ENCODE measurements at places on chromosomes 11 and 22. TPM values are rescaled to one million over a fixed set of nuclear protein-coding genes. Genes with fewer than 3 reads are reported as not detected.

The C11orf86 gene
- 0.21 TPM for total RNA-seq

The SHISA8 gene
- 0.62 TPM for total RNA-seq

The PATE2 gene
- not detected for total RNA-seq

The DDT gene
- total RNA-seq, result 124 TPM

GRCh38 chr11:124898263-124898680 lies 607 bp upstream of the ROBO4 start:
- H3K4me1 ChIP-seq, result peaks cover 4% of the 10 kb centered on the region
- no peak for DNase-seq
- H3K27me3 ChIP-seq, result 0 out of 2 replicates have a peak, but pooled peaks cover 5% of the 10 kb centered on the region
- no peak overlapping the region for H3K27ac ChIP-seq
- H3K4me3 ChIP-seq, result no peak overlapping the region

- no peaks in the 10 kb centered on the region for H3K4me1 ChIP-seq
- no peak overlapping the region for H3K4me3 ChIP-seq
- DNase-seq, result no peak
- H3K27ac ChIP-seq, result no peak overlapping the region
- no peaks in the 10 kb centered on the region for H3K36me3 ChIP-seq
- no peaks in the 10 kb centered on the region for H3K27me3 ChIP-seq
These were observed 45.2 kb downstream of the SERGEF start for GRCh38 chr11:17967661-17968060.

Measured in GM23338 (cell line).